ENCODE measurements at places on chromosomes 13 and 19.

DNA sequence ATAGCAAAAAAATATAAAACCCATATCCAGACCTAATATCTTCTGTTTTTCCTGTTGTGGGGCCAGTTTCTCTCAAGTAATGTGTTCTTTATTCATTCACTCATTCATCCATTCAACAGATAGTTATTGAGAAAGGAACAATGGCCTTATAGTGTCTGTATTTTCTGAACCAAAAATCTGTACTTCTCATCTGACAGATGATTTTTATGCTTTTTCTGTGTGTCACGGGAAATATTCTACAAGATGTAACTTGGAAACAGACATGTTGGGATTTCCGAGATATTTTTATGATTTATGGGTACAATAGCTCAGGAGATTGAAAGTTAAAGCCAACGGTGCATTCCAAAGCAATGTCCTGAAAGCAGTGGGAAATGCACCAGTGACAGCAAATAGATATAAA, 5.7 kb downstream of the ACOD1 start:
- DNase-seq = no peak

- DNase-seq = no peak
These were observed 26.9 kb upstream of the KLF2 start for GRCh38 chr19:16297575-16298178.

DNA sequence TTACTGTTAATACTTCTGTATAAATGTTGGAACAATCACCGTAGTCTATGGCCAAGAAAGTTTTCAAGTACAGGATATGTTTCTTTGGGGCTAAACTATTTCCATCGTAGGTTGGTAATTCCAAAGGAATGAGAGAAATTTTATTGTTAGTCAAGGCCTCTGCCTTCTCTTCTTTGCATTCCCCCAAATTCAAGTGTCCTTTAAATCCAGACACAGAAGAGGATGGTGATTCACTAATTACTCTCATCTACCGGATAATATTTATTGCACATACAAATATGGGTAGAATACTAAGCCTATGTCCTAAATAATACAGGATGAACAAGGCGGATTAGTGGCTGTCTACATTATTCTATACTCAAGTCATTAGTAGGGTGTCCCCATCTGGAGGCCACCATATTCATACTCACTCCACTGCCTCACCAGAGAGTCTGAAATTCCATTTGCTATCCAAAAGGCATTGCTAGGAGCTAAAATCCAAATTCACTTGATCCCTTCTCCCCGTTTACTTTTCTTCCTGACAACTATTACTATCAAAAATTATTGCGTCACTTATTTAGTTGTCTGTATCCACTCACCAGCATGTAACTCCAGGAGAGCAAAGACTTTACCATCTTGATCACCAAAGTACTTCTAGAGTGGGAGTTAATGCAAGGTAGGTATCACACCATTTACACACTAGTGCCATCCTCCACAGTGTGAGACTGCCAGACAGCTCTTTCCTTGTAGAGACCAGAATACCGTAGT, 82.4 kb upstream of the SGCG start:
- no peak for DNase-seq

DNA sequence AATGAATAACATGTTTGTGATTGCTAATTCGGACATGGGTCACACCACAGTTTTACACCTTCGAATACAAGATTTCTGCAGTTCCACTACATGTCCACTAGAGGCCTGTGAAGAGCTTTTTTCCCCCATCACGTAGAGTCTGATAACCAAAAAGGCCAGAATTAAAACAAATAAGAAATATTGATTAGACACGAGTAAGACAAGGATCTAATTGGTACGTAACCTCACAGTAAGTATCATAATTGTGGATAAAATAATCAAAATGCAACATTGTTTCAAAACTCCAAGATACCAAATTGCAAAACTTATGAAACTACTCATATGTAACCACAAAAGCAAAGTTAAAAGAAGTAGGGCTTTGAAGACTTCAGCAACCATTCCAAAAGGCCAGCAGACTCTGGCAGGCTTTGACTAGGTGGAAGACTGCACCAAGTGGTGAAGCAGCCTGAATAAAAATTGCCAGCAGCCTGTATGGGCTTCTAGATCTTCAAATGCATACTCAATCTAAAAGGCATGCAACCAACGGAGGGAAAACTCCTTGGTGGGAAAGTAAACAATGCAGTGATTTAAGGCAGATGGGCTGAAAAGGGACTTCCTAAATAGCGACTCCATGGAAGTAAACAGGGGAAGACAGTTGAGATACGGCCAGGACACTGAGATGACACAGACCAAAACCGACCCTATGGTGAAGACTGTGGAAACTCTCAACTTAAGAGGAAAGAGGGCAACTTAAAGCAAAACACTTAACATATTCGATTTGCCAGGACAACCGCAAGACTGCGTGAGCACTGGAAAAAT, 56.7 kb downstream of the STARD13 start:
- DNase-seq = no peak

GRCh38 chr19:14544977-14545715, 15.8 kb downstream of the TECR start:
- DNase-seq = no peak

- DNase-seq = no peak
These were observed 1462.4 kb downstream of the UQCRFS1 start for GRCh38 chr19:27750391-27751043.

GRCh38 chr19:44525721-44526430, 3.6 kb downstream of the CEACAM20 start:
- no peak for DNase-seq

- peak; percentile 1 for DNase-seq
These were observed 546.6 kb downstream of the DACH1 start for GRCh38 chr13:71320452-71320851.

- no peak for DNase-seq
These were observed 57.0 kb upstream of the IPO5 start for GRCh38 chr13:97896446-97896845.

- no peak for DNase-seq
These were observed 238.3 kb upstream of the MAB21L1 start for GRCh38 chr13:35714588-35715377.

- DNase-seq = no peak
These were observed 226.7 kb downstream of the RFC3 start for GRCh38 chr13:34044660-34045080.

DNA sequence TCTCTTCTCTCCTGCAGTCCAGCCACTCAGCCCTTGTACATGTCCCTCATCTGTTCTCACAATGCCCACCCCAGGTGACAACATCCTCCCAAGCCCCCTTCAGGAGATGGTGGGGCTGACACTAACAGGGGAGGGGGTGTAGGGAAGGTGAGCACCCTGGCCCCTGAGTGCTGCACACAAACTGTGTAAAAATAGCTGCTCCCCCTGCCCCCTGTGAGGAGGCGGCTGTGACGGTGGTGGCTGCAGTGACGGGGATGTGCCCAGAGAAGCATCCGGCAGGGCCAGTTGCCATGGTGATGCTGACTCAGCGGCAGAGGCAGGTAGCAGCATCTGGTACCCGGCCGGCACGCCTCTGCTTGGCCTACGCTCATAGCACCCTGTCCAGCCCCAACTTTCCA, 13.0 kb upstream of the JUND start:
- DNase-seq = no peak

- no peak for DNase-seq
These were observed 359.3 kb downstream of the TDRD3 start for GRCh38 chr13:60756306-60756705.

- DNase-seq = no peak
These were observed 16.9 kb upstream of the TEX29 start for GRCh38 chr13:111303559-111303958.

Measured in H54 (cell line).